Upper lobe of right lung (tissue), 1 donor: ENCODE measurements at places on chromosomes 13 and 19. TPM values are rescaled to one million over a fixed set of nuclear protein-coding genes. Genes with fewer than 3 reads are reported as not detected.

GRCh38 chr19:46320559-46320958 lies 23.7 kb downstream of the HIF3A start:
- no peak overlapping the region for H3K27ac ChIP-seq
- peaks cover 69% of the 10 kb centered on the region for H3K36me3 ChIP-seq
- H3K4me3 ChIP-seq: no peak overlapping the region
- H3K4me1 ChIP-seq: no peaks in the 10 kb centered on the region
- H3K27me3 ChIP-seq: no peaks in the 10 kb centered on the region

- peaks cover 72% of the 10 kb centered on the region for H3K36me3 ChIP-seq
- no peaks in the 10 kb centered on the region for H3K4me1 ChIP-seq
- no peak overlapping the region for H3K4me3 ChIP-seq
- H3K27me3 ChIP-seq: no peaks in the 10 kb centered on the region
Observed at GRCh38 chr19:47379381-47379938, 30.3 kb downstream of the DHX34 start.

DNA sequence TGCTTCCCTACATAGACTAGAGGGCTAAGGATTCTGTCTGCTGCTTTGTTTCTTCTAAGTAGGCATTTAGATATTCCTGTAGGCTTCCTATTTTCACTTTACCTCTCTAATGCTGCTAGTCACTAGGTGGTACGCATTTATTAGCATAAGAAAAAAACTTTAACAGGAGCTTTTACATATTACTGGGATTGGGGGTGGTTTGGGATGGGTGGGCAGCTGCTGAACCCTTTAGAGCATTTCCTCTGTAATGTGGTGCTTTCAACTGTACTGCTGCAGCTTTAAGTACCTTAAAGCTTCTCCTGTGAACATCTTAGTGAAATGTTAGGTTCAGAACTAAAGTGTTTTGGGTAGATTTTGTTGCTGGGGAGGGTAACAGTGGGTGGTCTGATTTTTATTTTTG lies 92.6 kb downstream of the ZNF486 start:
- H3K27ac ChIP-seq: no peak overlapping the region
- DNase-seq: no peak
- no peaks in the 10 kb centered on the region for H3K36me3 ChIP-seq
- peaks cover 4% of the 10 kb centered on the region for H3K27me3 ChIP-seq
- no peak overlapping the region for H3K4me3 ChIP-seq

DNA sequence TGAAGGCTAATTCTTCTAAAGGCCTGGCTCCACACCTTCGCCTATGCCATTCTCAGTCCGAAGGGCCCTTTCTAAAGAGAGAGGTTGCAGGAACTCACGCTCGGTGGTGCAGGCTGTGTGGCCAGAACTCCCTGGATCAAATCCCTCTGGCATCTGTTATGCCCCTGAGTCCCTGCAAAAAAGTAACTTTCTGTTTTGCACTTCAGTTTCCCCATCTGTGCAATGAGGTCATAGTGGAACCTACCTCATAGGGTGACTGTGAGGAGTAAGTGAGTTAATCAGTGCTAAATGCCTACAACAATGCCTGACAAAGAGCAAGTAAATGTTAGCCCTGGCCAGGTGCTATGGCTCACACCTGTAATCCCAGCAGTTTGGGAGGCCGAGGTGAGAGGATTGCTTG lies 7.3 kb downstream of the IGSF23 start:
- H3K4me1 ChIP-seq: no peaks in the 10 kb centered on the region
- H3K27me3 ChIP-seq: no peaks in the 10 kb centered on the region
- H3K36me3 ChIP-seq: no peaks in the 10 kb centered on the region
- no peak overlapping the region for H3K27ac ChIP-seq
- no peak overlapping the region for H3K4me3 ChIP-seq

- no peaks in the 10 kb centered on the region for H3K4me1 ChIP-seq
- H3K4me3 ChIP-seq: no peak overlapping the region
- H3K27me3 ChIP-seq: no peaks in the 10 kb centered on the region
Observed at GRCh38 chr19:15161028-15161984, 39.5 kb downstream of the NOTCH3 start.

DNA sequence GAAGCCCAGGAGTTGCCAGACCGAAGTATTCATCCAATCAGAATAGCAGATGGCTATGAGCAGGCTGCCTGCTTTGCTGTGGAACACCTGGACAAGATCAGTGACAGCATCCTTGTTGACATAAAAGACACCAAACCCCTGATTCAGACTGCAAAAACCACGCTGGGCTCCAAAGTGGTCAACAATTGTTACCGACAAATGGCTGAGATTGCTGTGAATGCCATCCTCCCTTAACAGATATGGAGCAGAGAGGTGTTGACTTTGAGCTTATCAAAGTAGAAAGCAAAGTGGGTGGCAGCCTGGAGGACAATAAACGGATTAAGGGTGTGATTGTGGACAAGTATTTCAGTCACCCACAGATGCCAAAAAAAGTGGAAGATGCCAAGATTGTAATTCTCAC lies 250.3 kb upstream of the OBI1 start:
- no peak overlapping the region for H3K4me3 ChIP-seq
- DNase-seq: no peak
- H3K36me3 ChIP-seq: no peaks in the 10 kb centered on the region
- H3K27me3 ChIP-seq: no peaks in the 10 kb centered on the region

GRCh38 chr19:2547033-2547680 lies 71.2 kb downstream of the GADD45B start:
- H3K36me3 ChIP-seq: no peaks in the 10 kb centered on the region
- peak overlapping the region; percentile 85 for H3K27ac ChIP-seq
- no peaks in the 10 kb centered on the region for H3K27me3 ChIP-seq

Gene LCP1
- 234 TPM for total RNA-seq

Gene OR4F17
- not detected for total RNA-seq

Gene OR10H4
- not detected for total RNA-seq

Gene MCEMP1
- total RNA-seq: 97.9 TPM

Gene OVOL3
- not detected for total RNA-seq

Gene C19orf25
- 26.3 TPM for total RNA-seq

Gene NEK5
- total RNA-seq: 0.52 TPM

Gene CRTC1
- 13.8 TPM for total RNA-seq
